ENCODE measurements at places on chromosomes 13 and 19. TPM values are rescaled to one million over a fixed set of nuclear protein-coding genes. Genes with fewer than 3 reads are reported as not detected.
A peak's percentile ranks its signal among the peaks of the same experiment; 100 is the strongest.

The GGN gene
- 0.34 TPM for total RNA-seq

- DNase-seq, result no peak
Observed at GRCh38 chr19:38120471-38121025, 103.5 kb downstream of the DPF1 start.

The SPATA13 gene
- 9.0 TPM for total RNA-seq

DNA sequence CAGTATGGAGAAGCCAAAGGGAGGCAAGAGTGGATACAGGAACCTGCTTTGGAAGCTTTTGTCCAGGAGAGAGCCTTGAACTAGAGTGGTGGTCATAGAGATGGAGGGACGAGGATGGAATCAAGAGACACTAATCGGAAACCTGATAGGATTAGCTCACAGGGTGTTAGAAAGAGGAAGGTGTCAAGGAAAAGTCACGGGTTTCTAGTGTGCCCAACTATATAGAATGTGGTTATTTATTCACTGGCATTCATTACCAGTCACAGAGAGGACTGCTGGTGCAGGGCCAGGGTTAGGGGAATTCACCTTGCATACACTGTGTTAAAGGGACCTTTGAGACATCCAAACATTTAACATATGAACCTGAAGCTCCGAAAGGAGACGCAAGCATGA is 43.4 kb upstream of the URAD start:
- no peak for DNase-seq

The ZNF813 gene
- total RNA-seq, result 1.5 TPM

The ATP4A gene
- total RNA-seq, result not detected

The CLEC17A gene
- total RNA-seq, result not detected

The ZNF784 gene
- total RNA-seq, result 11.1 TPM

DNA sequence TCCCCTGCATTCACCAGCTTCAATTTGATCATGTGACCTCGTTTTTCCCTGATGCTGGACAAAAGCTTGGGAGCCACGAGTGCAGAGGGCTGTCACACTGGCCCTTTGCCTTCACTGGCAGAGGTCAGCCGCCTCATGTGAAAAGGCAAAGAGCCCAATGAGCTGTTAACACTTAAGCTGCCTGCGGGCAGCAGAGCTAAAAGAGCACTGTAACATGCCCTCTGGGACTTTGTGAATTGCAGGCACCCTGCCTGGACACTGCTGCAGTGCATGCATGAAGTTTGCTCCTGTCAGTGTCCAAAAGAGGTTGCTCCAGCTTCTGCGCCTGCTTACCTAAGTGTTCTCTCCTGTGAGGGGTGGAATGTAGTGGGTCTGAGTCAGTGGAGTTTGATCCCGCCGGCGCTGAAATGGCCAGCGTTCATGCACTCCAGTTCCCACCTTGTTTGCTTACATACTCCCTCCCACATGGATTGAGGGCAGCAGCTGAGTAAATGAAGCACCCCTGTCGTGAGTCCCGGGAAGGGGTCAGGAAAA is 193.7 kb downstream of the RFC3 start:
- DNase-seq, result no peak

DNA sequence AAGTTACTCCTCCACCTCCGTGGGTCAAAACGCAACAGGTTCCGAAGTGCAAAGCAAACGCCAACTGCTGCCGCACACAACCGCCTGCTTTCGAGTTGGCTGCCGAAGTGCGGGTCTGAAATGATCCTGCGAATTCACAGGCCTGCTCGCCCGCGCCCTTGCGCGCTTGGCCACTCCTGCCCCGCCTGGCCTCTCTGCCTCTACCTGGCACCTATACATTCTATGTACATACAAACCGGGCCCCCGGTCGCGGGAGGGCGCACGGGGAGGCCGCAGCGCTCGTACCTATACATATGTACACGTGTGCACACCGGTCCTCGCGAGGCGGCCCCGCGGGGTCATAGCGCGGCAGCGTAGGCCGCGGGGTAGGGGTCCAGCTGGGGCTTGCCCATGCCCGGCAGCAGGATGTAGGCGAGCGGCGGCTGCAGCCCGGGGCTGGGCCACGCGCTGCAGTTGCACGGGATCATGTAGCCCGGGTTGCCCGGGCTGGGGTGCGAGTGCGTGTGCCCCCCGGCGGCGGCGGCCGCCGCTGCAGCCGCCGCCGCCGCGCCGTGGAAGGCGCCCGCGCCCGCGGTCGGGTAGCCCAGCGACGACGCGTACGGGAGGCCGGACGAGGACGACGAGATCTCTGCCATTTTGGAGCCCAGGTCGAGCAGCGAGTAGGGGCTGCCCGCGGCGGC is 1.3 kb downstream of the SOX21 start:
- no peak for DNase-seq

DNA sequence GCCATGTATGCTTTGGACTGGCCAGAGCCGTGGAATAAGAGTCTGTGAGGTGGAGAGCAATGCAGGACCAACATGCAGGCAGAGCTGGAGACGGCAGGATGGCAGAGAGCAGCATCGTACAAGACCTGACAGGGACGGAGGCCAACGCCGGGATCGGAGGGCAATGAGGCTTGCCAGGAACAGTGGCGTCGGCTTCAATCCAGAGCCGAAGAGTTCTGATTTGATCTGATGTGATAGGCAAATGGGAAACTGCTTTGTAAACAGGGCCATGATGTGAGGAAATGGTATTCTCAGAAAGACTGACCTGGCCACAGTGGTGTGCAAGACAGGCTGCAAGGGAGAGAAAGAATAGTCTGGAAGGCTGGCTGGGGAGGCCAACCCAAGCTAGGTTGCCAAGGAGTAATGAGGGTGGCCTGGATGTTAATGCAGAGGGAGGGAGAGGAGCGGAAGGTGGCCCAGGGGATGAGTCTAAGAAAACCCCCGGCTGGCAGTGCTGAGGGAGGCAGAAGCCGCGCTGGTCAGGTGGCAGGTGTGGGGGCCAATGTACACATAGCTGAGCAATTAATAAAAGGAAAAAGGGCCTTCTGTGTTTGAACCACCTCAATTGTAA is 26.7 kb downstream of the RCBTB2 start:
- no peak for DNase-seq

- DNase-seq, result no peak
Observed at GRCh38 chr19:31372246-31372781, 23.1 kb upstream of the TSHZ3 start.

DNA sequence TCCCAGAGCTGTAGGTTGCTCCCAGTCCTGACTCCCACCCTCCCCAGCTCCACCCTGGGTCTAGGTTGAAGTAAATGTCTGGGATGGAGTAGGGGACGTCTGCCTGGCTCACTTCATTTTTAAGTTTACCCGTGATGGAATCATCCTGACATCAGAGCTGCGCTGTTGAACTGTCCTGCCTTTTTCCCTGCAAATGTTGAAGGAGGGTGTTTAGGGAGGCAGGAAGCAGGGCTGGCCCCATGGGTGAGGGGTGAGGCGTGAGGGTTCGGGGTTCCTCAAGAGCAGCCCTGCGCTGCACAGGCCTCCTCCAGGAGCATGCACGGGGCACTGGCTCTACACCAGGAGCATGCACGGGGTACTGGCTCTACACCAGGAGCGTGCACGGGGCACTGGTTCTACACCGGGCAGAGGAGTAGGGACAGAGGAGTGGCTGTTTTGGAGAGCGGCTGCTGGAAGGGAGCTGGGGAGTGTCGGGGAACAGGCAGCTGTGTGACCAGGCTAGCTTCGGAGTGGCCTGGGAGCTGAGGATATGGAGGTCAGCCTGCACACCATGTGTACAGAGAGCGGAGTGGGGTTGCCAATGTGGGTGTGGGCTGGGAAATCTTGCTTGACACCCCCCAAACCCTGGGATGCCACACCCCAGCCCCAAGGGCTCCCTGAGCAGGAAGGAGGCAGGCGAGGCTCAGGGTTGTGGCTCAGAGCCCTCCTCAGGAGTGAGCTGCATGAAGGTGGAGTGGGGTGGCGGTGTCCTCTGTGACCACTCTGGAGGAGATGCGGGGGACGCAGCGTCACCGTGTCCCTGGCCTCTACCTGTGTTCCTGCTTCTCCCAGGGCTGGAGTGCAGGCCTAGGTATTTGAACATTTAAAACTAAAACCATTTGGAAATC is 63.3 kb downstream of the GPR12 start:
- no peak for DNase-seq

GRCh38 chr19:916645-917322 is 349 bp upstream of the KISS1R start:
- no peak for DNase-seq

GRCh38 chr13:76331943-76332712 is 554.1 kb downstream of the KCTD12 start:
- DNase-seq, result no peak

GRCh38 chr19:47657719-47658118 is 48.8 kb downstream of the BICRA start:
- no peak for DNase-seq

DNA sequence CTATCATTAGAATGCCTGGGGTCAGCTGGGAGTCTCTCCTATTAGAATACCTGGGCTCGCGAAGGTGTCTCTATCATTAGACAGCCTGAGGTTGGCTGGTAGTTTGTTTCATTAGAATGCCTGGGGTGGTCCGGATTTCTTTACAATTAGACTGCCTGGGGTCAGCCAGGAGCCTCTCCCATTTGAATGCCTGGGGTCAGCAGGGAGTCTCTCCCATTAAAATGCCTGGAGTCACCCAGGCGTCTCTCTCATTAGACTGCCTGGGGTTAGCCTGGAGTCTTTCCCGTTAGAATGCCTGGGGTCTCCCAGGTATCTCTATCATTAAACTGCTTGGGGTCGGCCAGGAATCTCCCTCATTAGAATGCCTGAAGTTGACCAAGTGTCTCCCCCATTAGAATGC is 1458.3 kb downstream of the UQCRFS1 start:
- no peak for DNase-seq

DNA sequence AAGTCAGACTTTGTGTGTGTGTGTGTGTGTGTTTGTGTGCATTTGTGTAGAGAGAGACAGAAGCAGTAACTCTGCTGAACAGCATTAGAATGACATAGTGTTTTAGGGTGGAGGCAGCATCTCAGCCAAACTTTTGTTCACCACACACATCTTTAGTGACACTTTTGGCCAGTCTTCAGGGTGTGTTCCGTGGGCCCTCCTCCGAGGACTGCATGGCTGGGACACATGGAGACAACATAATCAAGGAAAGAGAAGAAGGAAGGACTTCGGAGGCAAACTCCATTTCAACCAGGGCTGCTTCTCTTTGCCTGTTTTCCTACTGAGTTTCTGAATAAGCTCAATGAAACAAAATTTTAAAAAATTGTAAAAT is 205.1 kb downstream of the LHFPL6 start:
- DNase-seq, result peak; percentile 30

The RASIP1 gene
- 14.9 TPM for total RNA-seq

The TEX26 gene
- 0.37 TPM for total RNA-seq

The ZNF681 gene
- 1.4 TPM for total RNA-seq

GRCh38 chr19:2922987-2923386 is 21.8 kb downstream of the ZNF77 start:
- no peak for DNase-seq

The FKBP8 gene
- total RNA-seq, result 169 TPM

GRCh38 chr13:77219401-77219800 is 107.5 kb downstream of the MYCBP2 start:
- DNase-seq, result no peak

The TEX29 gene
- 0.41 TPM for total RNA-seq

DNA sequence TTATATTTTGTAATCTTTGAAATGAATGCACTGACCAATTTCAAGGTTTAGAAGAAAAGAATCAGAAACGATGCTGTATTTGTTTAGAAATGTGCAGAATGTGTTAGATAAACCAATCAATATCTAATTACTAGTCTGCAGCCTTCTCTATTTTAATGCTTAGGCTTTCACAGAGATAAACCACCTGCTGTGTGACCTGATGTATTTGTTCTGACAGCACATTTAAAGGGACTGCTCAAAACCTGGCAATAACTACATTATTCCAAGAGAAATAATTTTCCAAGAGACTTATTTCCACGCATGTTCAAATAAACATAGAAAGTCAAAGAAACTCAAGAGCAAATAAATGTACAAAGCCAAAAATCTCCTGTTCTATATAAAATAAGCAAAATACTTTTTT is 641.6 kb upstream of the PCDH20 start:
- no peak for DNase-seq

DNA sequence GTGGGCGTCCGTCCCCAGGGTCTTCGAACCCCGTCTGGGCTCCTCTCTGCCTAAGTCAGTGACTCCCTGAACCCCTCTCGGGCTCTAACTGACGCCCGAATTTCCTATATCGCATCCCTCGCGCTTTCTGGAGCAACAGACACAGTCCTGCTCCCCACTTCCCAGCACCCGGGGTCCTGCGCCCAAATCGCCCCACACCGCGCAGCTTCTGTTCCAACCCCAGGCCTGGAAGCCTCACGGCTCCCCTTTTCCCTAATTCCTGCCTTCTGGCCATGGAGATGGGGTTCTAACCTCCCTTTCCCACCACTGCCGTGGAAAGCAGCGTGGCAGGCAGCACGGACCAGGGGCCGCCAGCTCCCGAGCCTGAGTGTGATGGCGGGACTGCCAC is 1.6 kb upstream of the GRTP1 start:
- no peak for DNase-seq

GRCh38 chr13:46288570-46289259 is 77.0 kb downstream of the LRRC63 start:
- DNase-seq, result no peak

DNA sequence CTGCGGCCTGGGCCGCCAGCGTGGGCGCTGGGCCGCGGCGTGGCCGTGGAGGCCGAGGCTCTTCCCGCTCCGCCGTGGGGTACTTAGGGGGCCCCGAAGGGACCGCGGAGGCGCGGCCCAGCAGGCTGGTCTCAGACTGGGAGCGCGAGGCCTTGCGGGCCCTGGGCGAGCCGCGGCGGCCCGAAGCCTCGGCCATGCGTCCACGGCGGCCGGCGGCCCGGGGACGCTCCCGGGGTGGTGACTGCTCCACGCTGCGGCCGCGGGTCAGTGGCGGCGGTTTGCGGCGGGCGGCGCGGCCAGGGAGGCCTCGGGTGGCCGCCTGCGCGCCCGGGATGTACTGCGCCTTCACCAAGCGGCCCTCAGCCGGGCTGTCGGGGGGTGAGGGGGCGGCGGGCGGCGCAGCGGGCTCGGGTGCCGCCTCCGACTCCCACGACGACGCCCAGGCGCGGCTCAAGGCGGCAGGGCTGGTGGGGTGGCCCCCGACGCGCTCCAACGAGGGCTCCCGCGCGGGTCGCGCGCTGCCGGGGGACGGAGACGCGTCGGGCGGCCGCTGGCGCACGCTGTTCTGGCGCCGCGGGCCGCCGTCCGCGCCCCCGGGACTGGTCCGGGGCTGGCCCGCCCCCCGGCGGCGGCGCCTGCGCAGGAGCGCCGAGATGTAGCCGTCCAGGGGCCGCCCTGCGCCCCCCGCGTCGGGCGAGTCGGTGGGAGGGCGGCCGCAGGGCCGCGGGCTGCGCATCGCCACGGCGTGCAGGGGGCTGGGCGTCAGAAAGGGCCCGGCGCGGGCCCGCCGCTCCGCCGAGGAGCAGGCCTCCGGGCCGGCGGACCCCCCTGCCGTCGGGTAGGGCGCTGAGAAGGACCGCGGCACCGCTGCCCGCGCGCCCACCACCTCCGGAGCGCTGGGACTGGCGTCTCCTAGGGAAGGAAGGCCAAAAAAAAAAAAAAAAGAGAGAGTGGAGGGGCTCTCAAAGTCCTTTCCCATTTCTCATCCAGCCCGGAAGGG is 11.7 kb downstream of the DACT3 start:
- DNase-seq, result no peak

GRCh38 chr19:28934631-28935030 is 278.3 kb downstream of the UQCRFS1 start:
- DNase-seq, result no peak

GRCh38 chr19:34722353-34722752 is 11.7 kb upstream of the ZNF181 start:
- no peak for DNase-seq

Data from left cardiac atrium (tissue), 4 donors.